Activated T-helper 1 cell treated with anti-CD3 and anti-CD28 coated beads, Interleukin-12 subunit alpha, Interleukin-12 subunit beta, Interleukin-2, Interleukin-4 antibody, amounts not matched to agents 30 ng/mL and 10 ng/mL and 1 ng/mL, durations not matched to agents 14 hours and 24 hours and 36 hours (primary cell): ENCODE measurements at places on chromosomes 7 and 10.

DNA sequence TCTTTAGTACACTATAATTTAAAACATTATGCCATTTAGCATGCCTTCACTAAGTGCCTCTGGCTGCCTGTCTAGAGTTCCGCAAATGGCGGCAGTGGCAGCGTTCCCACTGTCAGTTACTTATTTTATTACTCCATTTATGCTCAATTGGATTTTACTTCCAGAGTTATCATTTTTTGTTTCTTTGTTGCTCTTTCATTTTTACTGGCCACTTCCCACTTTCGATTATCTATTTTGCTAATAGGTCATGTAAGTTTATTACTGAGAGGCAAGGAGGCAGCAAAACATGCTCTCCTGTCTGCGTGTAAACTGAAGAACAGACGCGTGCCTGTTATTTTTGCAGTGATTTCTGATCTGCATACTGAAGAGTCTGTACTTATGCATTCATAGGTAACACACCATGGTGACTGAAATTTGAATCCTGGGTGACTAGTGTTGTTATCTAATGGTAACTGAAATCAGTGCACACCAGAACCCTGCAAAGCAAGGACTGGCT is 23.1 kb downstream of the KDM7A start:
- DNase-seq, result no peak

- DNase-seq, result no peak
Measured at GRCh38 chr7:143447466-143447865, 4.2 kb downstream of the TAS2R60 start.

DNA sequence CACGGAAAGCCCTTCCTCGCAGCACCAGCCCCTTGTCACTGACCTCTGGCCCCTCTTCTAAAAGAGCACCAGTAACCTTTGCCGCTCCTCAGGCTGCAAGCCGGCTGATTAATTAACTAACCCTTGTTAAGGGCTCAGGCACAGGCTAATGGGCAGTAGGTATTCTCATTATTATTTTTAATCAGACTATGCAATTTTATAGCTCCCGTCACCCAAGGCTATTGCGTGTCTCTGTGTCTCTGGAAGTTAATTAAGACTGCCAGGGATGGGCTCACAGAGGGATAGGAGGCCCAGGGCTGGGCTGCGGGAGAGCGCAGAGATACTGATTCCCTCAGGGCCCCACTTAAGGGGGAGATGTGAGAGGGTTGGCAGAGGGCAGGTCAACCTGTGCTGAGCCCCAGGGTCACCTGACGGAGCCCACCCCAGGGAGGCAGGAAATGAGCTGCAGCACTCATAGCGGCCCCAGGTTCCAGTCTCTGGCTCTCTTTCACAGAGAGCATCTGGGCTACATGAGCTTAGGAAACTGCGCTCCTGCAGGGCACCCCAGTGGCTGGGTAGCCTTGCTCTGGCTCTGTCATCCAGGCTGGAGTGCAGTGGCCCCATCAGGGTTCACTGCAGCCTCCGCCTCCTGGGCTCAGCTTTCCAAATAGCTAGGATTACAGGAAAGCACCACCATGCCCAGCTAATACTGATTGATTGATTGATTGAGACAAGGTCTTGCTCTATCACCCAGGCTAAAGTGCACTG is 92.2 kb upstream of the LRRC4 start:
- no peak for DNase-seq

- no peak for DNase-seq
Measured at GRCh38 chr10:131574707-131575430, 263.3 kb upstream of the TCERG1L start.

GRCh38 chr10:102831322-102832071 is 5.7 kb downstream of the CYP17A1 start:
- no peak for DNase-seq

DNA sequence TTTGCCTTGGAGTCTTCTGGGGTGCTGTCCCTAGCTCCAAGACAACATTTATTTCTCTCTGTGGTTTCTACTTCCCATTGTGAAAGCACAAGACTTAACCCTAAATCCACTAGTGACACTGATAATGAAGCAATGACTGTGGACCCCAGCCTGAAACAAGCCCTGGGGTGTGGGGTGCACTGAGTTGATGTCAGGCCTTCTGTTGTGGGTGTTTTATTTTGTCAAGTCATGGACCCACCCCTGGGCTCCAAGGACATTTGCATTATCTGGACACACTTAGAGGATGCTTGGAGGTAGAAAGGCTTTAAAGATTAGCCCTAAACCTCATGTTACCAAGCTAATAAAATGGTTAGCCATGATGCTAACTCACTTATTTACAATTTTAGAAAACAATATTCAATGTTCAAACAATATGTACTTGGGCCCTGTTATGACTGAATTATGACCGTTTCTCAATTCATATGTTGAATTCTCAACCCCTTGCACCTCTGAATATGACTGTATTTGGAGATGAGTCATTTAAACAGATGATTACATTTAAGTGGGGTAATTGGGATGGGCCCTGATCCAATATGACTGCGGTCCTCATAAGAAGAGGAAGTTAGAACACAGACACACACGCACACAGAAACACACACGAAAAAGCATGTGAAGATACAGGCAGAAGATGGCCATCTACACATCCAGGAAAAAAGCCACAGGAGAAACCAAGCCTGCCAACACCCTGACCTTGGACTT is 137.2 kb upstream of the IGFBP3 start:
- no peak for DNase-seq

GRCh38 chr10:71255808-71256660 is 43.7 kb downstream of the UNC5B start:
- no peak for DNase-seq

GRCh38 chr7:36639826-36640225 is 84.5 kb downstream of the AOAH start:
- DNase-seq, result peak; percentile 44

DNA sequence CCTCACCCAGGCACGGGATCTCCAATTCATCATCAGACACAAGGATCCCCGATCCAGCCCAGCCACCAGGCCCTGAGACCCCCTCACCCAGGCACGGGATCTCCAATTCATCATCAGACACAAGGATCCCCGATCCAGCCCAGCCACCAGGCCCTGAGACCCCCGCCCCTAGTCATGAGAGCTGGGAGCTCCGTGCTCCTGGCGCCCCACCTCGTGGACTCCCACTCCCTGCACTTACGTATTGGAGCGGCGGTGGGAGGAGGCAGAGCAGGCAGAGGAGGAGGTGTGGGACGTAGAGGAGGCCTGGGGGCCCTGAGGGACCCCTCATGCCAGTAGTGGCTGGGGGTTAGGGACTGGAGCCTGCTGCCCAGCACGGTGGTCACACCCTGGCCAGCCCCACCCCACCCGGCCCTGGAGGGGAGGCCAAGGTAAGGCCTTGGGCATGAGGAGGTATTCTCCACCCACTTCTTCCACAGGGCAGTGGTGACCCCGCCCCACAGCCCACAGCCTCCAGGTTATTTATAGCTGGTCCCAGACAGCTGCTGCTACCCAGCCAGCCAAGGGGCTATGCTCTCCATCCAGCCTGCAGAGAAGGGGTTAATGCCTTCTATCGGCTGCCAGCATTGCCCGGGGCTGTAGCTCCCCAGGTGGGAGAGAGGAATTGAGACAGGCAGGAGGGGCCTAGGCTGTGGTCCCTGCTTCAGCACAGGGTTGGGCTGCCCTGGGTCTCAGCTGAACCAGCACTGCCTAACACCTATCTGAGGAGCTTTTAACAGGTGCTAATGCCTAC is 17.6 kb upstream of the CRHR2 start:
- no peak for DNase-seq

DNA sequence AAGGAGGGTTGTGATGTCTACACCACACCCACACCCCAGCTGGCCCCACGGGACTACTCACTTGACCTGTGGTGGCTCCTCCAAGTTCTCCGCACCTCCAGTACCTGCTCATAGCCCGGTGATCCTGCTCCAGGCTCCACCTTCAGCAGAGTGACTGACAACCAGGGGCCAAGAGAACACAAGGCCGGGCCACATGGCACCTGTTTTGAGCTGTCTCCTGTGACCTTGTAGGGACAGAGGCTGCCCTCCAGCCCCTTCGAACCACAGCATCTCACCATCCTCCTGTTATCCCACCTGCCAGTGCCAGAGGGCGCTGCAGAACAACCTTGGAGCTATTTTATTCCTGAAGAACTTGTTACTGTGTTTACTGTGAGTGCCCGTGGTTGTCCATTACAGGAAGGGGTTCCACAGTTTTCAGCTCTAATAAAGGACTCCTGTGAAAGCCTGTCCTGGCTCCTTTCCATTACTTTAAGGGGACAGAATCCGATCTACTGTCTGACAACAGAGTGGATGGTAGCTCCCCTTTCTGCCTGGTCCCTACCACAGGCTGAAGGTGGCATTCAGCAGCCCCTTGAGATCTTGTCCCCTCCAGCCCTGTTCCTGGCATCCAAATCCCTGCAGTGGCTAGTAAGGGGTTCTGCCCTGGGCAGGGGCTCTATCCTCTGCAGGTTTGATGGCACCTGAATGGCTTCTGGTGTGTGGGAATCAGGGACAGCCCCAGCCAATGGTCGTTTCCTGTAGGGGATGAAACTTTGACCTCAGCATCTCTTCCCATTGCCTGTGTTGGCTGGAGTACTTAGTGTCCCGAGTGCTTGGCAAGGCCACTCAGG is 50.8 kb downstream of the C10orf120 start:
- no peak for DNase-seq

- no peak for DNase-seq
Measured at GRCh38 chr7:47271749-47272148, 310.2 kb downstream of the TNS3 start.

DNA sequence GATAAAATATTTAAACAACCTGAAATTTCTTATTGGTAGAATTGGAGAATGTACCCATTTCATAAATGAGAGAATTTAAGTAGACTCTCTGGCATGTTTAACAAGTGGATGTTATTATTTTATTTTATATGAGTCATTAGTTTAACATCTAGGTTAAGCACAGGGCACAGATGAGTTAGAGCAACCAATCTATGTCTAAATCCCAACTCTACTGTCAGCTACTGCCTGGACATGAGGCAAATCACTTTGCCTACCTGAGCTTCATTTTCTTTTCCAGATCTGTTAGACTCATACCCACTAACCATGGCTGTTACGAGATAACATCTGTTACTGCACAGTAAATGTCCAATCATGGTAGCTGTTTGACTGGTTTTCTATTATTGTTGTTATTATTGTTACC is 251.1 kb downstream of the INHBA start:
- no peak for DNase-seq

GRCh38 chr10:133378251-133379096 is 588 bp upstream of the PAOX start:
- peak; percentile 51 for DNase-seq

GRCh38 chr7:139431010-139431409 is 52.5 kb downstream of the KLRG2 start:
- no peak for DNase-seq

GRCh38 chr10:72024596-72024995 is 60.4 kb downstream of the CHST3 start:
- DNase-seq, result no peak

- no peak for DNase-seq
Measured at GRCh38 chr10:62384447-62385081, 10.4 kb downstream of the ZNF365 start.

DNA sequence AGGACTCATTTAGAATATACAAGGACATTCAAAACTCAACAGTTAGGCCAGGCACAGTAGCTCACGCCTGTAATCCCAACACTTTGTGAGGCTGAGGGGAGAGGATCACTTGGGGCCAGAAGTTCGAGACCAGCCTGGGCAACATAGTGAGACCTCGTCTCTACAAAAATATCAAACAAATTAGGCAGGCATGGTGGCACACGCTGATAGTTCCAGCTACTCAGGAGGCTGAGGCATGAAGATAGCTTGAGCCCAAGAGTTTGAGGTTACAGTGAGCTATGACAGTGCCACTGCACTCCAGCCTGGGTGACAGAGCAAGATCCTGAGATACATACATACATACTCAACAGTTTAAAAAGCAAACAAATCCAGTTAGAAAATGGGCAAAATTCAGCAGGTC is 44.9 kb downstream of the GNA12 start:
- no peak for DNase-seq

DNA sequence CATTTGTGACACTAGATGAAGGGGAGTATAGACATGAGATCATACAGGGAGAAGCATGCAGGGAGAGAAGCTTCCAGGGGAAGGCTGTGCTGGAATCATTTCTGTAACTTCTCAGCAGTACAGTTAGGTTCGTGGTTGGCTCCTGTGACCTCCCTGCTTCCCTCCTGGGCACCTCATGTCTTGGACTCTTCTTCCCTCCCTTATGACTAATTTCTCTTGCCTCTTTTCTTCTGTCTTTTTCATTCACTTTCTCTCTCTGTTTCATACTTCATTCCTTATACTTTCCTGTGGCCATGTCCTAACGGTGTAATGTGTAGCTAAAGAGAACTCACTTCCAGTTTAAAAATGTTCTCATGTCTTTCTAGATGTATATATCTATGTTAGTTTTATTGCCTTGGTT is 19.1 kb upstream of the HKDC1 start:
- no peak for DNase-seq

GRCh38 chr10:17278607-17279240 is 50.7 kb downstream of the VIM start:
- no peak for DNase-seq

GRCh38 chr10:122206471-122207065 is 64.5 kb upstream of the BTBD16 start:
- DNase-seq, result no peak

DNA sequence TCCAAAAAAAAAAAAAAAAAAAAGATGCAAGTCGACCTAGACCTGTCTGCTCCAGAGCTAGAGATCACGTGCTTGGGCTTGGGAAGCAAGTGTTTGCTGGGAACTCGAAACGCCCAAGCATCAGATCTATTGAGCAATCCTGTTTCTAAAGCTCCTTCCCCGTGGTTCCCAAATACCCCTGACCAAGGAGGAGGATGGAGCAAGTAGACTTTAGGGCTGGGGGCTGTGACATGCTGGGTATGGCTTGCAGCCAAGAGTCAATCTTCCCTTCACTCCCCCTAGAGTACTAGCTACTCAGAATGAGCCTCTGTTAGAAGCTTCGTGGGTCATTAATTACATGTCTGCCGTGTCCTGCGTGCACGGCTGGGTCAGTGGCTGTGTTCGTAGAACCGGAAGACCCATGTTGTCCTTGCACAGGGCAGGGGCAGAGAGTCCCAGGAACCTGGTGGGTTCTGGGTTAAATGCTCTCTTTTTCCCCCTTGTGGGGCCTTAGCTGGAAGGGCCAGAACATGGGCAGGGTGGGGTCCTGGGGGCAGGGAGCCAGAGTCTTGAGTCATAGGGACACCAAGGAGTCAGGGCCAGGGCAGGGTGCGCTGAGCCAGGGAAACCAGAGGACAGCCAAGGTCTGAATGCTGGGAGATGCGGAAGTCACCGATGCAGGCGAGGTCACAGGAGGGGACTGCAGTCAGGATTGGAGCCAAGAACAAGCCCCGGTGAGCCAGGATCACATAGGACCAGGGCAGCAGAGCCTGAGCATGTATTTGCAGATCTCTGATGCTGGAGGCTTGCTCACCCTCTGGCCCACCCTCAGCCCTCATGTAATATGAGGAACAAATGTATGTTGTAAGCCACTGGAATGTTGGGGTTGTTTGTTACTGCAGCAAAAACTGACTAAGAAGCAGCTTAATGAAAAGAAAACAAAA is 34.6 kb upstream of the TPST1 start:
- no peak for DNase-seq

DNA sequence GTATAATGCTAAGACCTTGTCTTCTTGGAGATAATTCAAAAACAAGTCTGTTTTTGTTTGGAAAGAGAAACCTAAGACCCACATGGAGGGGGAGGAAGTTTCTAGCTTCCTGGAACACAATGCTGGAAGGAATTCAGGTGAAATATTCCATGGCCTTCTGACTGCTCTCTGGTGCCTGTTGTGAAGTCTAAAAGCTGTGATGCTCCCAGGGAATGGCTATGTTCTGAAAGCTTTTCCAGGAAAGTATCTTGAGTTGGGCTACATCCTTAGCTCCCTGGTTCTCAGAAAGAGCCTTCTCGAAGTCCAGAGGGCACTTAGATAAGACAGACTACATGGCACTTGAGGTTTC is 12.5 kb upstream of the PFKP start:
- DNase-seq, result no peak
